Fibroblast of upper back skin (primary cell): ENCODE measurements at places on chromosomes 3 and 15.
A peak's percentile ranks its signal among the peaks of the same experiment; 100 is the strongest.

- DNase-seq: peak; percentile 81
These were observed 3.0 kb upstream of the TLE3 start for GRCh38 chr15:70100474-70101341.

DNA sequence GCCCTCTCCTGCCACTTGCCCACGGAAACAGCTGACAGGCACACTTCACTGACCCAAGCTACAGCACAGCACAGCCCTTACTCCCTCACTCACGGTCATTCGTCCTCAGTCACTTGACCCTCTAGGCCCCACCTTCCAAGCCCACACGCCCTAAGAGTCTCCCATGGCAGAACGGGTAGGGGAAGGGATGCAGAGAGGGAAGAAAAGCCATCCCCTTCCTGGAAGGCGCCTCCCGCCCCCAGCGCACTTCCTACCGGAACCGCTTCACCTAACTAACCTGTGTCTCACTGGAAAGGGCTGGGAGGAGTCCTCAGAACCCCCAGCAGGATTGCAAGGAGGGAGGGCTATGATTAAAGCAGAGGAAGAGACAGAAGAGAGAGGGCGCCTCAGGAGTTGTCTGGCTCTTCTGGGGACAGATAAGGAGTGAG lies 22.9 kb downstream of the EPHB3 start:
- DNase-seq: no peak

DNA sequence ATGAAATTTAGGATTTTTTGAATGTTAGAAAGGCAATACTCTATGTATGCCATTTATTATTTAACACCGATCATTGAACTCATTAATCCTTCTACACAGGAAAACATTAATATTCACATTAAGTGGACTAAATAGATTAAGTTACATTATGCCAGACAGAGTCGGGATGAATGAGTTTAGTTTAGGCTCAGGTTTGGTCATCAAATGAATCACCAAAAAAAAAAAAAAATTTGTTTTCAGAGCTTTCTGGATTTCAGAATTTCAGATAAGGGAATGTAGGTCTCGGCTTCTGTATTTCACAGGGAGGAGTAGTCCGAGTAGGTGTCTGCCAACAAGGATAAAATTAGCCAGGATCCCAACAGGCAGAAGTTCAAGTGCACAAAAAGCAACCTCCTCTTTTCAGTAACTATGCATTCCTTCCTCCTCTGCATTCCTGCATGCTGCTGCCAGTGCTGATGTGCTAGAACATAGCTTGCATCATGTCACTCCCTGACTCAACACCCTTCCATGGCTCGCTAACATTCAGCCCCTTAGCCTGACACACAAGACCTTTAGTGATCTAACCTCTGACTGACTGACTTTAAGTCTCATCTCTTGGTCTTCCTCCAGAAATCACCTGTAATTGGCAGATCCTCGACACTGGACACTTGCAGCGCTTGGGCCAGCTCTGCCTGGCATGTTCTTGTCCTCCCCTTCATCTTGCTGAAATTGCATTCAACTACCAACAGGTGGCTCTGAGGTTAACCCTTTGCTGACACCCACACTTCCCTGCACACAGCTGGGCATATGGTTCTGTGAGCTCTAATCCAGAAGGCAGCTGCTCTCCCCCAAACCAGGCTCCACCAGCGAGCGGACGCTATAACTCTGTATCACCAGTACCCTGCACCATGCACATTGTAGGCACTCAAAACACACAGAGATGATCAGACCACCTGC lies 145.4 kb upstream of the PROK2 start:
- peak; percentile 48 for DNase-seq

GRCh38 chr3:40192628-40193027 lies 116.9 kb upstream of the EIF1B start:
- DNase-seq: no peak

DNA sequence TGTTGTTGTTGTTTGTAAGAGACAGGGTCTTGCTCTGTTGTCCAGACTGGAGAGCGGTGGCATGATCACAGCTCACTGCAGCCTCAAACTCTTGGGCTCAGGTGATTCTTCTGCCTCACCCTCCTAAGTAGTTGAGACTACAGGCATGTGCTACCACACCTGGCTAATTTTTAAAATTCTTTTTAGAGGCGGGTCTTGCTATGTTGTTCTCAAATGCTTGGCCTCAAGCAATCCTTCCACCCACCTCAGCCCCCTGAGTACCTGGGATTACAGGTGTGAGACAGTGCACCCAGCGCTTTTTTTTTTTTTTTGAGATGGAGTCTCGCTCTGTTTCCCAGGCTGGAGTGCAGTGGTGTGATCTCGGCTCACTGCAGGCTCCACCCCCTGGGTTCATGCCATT lies 46.7 kb downstream of the TMOD3 start:
- no peak for DNase-seq

- DNase-seq: no peak
These were observed 796 bp upstream of the DOCK3 start for GRCh38 chr3:50673931-50674330.

GRCh38 chr15:50227076-50227475 lies 38.5 kb downstream of the HDC start:
- DNase-seq: peak; percentile 61

DNA sequence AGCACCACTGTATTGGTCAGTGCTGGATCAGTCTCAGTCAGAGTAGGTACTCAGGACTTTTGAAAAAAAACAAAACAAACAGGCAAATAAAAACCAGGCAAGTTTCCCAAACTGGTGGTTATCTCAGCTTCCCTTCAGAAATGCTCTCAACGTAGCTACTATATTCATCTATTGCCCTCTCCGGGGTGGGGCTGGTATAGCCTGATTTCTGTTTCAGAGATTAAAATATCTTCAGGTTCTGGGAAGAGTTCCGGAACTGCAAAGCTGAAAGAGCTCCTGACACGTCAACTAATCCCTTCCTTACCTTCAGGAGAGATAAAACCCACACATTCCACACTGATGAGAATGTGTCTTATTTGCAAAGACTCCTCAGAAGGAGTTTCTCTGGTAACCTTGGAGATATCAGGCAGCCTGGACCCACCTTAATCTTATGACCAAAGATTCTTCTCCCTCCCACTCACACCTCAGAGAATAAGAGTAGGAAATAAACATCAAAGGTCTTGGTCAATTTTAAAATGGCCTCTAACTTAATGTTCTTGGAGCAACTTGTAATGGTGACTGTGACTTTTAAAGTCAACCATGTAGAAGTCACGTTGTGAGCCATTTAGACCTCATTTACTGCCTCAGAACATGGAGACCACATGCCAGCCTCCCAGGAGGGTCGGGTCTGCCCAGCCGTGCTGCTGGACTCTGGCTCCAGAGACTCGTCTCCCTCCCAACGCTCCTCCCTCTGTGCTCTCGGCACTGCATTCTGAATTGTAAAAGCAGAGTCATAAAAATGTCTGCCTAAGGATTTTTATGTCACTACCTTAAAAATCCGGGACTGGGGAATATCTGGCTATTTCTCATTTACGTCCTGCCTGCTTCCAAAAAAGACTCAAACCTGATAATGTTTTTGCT lies 53.8 kb downstream of the CDCP1 start:
- DNase-seq: peak; percentile 76

GRCh38 chr3:169245631-169246030 lies 417.9 kb downstream of the MECOM start:
- DNase-seq: no peak

- peak; percentile 90 for DNase-seq
These were observed at the start of gene ATP13A3 for GRCh38 chr3:194486540-194487288. ATP13A3 (minus strand) TSS chr3:194487002; CDS start chr3:194462190, 24,812 bp downstream.

DNA sequence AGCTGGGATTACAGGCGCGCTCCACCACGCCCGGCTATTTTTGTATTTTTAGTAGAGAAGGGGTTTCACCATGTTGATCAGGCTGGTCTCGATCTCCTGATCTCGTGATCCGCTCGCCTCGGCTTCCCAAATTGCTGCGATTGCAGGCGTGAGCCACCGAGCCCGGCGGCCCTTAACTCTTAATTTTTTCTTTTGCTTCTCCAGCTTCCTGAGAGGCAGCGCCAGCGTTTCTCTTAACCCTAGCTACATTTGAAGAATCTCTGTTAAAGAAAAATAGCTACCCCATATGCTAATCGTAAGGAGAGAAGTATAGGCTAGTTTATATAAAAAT lies 465 bp upstream of the GK5 start:
- DNase-seq: no peak

DNA sequence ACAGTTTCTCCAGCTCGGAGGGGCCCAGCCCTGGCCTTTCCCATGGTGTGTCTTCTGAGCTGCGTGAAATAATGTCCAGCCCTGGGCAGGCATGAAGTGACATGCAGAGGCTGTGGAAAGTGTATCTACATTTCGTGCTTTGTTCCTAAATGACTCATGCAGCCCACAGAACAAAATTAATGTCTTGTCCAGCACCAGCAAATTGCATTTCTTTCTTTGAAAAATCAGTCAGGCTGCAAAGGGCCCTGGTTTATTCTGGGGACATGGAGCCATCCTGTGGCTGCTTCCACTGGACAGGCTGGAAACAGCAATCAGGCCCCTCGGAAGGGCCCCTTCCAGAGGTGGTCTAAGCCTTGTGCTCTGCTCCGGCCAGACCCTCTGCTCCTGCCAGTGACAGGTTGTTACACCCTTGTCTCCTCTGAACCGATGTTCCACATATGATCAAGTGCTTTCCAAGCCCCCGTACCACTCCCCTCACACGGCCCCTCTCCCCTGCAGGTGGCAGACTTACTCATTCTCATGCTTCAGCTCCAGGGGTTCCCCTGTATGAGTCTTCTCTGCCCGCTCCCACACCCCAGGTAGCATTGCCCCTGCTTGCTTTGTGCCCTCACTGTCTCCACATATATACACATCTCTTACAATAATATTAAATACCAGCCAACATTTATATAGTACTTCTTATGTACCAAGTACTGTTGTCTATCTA lies 33.7 kb downstream of the CRYGS start:
- no peak for DNase-seq

- peak; percentile 94 for DNase-seq
These were observed 183.8 kb upstream of the KCNMB2 start for GRCh38 chr3:178352326-178353005.

DNA sequence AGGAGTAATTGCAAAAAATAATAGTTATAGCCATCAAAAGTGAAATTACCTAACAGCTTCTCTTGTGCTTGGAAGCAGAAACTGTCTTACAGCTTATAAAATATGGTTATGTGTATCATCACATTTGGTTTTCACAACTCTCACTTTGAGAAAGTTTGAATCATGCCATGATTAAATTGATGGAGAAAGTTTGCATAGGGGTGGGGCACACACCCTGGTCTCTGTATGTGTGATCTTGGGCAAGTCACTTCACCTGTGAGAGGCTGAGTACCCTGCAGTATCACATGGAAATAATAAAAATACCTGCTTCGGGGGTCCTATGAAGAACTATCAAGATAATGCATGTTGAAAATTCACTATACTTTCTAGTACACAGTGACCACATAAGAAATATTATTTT lies 471.4 kb downstream of the RAP2B start:
- DNase-seq: no peak

DNA sequence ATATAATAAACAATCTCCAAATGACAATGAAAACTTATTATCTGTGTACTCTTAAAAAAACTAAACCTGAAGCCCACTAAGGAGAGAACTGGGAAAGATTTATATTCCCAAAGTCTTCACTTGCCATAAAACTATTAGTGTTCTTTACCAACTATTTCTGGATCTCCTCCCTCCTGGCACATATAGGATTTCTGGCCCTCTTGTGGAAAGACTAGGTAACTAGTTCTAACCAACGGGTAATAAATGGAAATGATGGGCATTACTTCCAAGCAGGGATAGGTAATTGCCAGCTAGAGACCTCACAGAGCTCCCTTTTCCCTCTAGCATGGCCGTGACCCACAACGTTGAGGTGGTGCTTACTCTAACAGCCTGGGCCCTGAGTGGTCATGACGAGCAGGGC lies 110.1 kb downstream of the DNAH12 start:
- DNase-seq: peak; percentile 10

DNA sequence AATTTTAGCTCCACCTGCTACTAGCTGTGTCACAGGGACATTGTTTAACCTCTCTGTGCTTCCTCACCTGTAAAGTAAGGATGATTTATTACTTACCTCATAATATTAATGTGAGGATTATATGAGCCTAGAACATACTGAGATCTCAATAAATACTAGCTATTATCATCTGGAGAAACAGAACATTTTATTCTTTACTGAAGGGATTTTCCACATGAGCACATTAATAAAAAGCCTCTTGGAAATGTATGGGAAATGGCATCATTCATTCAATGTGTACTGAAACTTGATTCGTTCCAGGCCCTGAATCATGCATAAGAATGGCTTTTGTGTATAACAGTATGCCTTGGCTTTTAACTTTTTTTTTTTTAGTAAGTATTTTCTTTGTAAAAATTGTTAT lies 11.0 kb upstream of the CEMIP start:
- DNase-seq: no peak

GRCh38 chr15:89978914-89979313 lies 22.2 kb upstream of the ZNF710 start:
- DNase-seq: no peak

DNA sequence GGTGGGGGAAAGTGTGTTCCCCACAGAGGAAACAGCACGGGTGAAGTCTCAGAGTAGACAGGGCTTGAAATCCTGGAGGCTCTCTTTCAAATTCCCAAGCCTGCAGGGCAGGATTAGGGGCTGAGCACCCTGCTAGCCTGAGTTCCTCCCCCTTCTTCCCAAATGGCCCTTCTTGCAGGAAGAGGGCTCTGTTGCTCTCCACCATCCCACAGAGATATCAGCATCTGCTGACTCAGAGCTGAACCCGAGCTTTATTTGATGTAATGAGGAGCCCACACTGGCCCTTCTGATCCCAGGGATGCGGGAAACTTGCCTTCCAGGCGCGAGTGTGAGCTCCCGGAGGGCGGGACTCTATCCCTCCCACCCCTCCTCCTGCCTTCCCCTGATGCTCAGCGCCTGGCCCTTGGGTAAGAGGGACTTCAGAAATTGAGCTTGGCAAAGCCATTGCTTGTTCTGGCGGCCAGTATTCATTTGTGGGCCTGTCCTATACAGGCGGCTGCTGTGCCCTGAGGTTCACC lies 1.4 kb upstream of the STRA6 start:
- peak; percentile 79 for DNase-seq

GRCh38 chr3:125048282-125048681 lies 7.5 kb downstream of the HEG1 start:
- DNase-seq: no peak

DNA sequence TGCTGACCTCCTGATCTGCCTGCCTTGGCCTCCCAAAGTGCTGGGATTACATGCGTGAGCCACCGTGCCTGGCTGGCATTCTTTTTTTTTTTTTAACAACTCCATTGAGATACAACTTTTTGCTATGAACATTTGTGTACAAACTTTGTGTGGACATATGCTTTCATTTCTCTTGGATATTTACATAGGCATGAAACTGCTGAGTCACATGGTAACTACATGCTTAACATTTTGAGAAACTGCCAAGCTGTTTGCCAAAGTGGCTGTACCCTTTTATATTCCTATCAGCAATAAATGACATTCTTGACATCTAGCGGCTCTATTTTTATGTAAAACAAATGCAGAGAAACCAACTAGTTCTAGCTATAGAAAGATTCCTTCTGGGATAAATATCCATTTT lies 8.7 kb upstream of the YEATS2 start:
- DNase-seq: peak; percentile 25

GRCh38 chr3:157542711-157543500 lies 39.7 kb upstream of the VEPH1 start:
- DNase-seq: peak; percentile 73
